ENCODE measurements at places on chromosomes 1 and 21.

DNA sequence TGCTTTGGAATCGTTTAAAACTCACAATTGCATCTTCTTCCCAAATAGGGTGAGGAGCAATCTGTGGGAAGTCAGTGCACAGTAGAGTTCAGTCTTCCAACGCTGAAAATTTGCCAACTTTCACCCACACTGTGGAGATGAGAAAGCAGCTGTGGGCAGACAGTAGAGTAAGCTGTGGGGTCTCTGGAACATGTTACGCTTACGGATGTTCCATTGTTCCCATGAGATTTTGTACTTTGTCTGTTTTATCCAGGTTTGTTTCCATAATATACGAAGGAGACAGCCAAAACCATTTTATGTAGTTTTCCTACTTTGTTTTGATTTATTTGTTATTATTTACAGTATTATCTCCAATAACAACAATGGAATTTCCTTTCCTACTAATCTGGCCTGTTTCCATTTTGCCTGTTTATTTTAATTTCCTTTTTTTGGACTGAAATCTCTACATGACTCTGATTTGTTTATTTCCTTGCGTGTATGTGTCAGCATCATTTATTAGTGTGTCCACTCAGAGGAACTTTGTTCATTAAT is 65.1 kb upstream of the RGL1 start:
- no peak for DNase-seq

DNA sequence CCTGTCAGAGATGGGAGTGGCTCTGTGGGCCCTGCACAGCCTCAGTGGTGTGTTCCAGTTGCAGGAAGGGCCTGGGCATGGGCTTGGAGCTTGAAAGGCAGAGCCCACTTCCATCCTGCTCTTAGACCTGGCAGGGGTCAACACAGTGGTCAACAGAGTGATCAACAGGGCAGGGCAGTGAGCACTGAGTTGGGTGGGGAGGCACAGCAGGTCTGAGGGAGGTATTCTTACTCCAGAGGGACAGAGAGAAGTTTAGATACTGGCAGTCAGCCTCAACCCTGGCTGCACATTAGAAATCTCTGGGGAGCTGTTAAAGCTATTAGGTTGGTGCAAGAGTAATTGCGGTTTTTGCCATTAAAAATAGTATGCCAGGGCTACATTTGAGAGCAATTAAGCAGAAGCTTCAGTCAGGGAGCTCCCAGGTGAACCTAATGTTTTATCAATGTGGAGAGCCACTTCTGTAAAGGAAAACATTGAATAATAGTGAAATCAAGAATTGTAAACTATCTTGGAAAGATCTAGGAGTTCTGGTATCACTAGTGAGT is 37.7 kb downstream of the SH3BGR start:
- DNase-seq: no peak

- DNase-seq: no peak
Observed at GRCh38 chr1:115331558-115332331, 6.3 kb downstream of the NGF start.

GRCh38 chr1:165468253-165468652 is 23.3 kb upstream of the RXRG start:
- no peak for DNase-seq

DNA sequence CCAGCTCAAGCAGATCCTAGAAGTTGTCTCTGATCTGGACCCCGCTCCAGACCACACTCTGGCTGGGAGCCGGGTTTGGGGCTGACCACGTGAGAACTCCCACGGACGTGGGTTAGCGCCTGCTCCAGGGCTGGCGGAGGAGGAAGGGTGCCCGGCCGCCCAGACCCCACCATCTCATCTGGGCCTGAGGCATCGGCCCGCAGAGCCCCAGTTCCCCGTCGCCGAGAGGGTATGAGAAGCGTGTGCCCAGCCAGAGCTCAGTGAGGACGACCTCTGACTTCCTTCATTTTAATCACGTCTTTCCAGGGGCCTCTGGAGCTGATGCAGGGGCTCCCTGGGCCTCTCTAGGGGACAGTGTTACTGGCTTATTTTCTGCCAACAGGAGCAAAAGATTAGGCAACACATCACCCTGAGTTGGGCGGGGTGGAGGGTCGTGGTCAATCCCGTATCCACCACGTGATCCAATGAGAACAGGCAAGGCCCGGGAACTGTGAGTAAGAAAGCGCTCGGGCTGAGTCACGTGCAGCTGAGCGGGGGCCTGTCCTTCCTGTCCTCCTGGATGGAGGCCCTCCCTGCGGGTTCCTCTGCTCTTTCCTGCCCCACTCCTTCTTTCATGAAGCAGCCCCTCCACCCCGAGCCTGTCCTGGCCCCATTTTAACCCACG is 81.1 kb downstream of the SIK1 start:
- no peak for DNase-seq

GRCh38 chr1:210882414-210883221 is 251.3 kb downstream of the KCNH1 start:
- no peak for DNase-seq

DNA sequence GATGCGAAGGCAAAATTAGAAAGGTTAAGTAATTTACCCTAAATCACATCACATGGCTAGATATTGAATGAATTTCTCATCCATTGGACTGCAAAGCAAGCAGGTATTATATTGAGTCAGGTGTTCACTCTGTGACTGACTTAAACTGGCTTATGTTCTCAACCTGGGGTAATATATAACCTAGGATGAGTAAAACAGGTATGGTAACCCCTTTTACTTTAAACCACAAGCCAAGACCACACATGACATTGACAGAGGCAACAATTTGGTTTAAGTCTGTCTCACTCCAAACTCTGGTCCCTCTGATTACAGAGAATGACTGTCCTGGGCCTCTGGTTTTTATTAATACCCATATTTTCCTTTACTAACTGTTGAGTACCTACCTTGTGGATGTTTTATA is 33.3 kb downstream of the MAEL start:
- DNase-seq: no peak
